ENCODE measurements at places on chromosomes 3 and 15.
A peak's percentile ranks its signal among the peaks of the same experiment; 100 is the strongest.

- no peak for DNase-seq
Observed at GRCh38 chr3:43755516-43756200, 64.9 kb downstream of the ABHD5 start.

DNA sequence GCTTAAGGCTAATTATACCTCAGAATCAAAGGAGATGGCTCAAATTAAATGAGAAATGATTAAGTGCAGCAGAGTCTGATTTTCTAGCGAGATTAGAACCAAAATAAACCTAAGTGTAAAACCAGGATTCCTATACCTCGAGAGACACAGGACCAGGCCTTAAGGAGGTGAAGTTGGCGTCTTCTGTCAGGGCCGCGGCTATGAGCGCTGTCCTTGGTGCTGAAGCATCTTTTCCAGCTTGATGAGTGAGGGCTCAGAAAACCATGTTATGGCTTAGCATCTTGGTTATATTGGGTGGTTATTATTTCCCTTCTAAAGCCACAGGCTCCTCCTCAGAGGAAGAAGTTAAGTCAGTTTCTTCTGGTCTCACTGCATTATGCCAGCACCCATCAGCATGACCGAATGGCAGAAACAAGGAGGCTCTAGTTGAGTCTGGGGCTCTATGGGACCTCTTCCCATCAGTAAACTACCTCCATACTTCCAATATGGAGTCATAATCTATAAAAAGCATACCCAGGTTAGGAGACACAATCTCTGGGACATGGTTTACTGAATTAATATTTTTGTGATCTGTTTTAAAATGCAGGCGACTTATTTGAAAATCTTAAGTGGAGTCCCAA is 120.1 kb upstream of the NMNAT3 start:
- DNase-seq: peak; percentile 32

DNA sequence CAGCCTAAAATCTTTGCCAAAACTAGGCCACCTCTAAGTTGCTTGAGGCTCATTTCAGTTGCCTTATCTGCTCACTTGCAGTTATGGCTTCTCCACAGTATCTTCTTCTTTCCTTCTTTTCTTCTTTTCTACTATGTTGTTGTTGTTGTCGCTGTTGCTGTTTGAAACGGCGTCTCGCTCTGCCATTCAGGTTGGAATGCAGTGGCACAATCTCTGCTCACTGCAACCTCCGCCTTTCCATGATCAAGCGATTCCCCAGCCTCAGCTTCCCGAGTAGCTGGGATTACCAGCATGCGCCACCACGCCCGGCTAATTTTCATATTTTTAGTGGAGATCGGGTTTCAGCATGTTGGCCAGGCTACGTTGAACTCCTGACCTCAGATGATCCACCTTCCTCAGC is 210.8 kb upstream of the NR2F2 start:
- no peak for DNase-seq

GRCh38 chr3:120198305-120198878 is 86.6 kb downstream of the GPR156 start:
- no peak for DNase-seq

GRCh38 chr3:25151281-25151902 is 276.7 kb upstream of the RARB start:
- no peak for DNase-seq

GRCh38 chr3:155978324-155978723 is 107.9 kb downstream of the GMPS start:
- DNase-seq: no peak

DNA sequence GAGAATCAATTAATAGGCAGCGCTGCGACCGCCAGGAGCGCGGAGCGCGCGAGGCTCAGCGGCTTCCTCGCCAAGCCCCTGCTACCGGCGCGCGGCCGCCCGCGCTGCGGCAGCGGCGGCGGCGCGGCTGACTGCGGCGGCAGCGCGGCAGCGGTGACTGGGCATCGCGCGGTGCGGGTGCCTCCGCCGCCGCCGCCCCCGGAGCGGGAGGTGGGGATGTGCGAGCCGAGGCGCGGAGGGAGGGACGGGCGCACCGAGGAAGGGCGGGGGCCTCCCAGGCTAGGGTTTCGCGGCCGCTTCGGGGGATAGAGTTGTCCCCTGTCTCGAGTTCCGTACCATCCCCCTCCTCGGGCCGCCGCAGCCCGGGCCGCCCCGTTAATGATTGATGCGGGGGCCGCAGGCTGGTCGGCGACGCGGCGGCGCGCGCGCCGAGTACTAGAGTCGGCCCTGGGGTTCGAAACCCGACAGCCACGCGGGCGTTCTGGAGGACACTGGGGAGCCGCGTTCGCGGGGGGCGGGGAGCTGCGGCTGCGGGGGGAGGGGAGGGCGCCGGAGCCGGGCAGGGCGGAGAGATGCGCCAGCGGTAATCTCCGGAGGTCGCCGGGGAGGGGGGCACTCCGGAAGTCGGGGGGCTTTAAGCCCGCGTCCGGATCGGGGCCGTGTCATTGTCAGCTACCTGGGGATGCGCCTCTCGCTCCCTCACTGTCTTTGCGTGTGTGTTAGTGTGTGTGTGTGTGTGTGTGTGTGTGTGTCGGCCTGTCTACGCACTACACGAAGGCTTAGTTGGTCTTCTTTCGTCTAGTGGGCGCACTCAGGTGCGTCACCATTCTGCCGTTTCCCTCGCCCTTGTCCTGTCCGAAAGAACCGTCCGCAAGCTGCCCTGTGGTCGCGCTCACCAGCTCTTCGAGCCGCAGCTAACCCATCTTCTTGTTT is at the start of gene PAQR9:
PAQR9 (minus strand) TSS at position 159 of the 933 bp plus-strand sequence. CDS start 338 bp downstream, outside the sequence.
- DNase-seq: peak; percentile 70

DNA sequence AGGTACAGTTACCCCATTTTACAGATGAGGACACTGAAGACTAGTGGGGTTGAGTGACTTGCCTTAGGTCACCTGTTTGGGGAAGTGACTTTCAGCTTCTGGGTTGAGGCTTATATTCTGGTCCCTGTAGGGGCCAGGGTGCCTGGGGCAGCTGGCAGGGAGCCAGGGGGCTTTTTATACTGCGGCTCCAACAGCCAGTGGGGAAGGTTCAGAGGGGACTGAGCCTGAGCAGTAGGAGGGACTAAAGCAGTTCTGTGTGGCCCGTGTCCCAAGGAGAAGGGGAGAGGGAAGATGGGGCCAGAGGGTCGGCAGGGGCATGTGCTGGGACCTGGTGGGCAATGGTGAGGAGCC is 37.7 kb downstream of the SLC6A6 start:
- no peak for DNase-seq

GRCh38 chr15:76177491-76178040 is 117.8 kb downstream of the TMEM266 start:
- DNase-seq: peak; percentile 94

DNA sequence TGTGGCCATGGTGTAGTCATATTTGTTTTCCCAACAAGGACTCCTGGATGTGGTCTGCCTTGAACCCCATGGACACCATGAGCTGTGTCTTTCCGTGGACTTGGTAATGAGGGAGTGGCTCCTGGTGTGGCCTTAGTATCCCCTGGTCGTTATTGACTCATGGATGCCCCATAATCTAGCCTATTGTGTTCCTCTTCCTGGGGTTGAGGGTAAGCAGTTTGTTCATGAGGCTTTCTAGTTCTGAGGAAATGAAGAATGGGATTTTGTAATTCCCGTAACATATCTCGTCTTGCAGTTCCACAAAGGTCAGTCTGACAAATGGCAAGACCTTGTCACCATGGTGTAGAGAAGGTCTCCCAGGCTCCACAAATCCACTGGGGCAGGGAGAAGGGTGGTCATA is 22.6 kb downstream of the RAB7A start:
- DNase-seq: no peak

DNA sequence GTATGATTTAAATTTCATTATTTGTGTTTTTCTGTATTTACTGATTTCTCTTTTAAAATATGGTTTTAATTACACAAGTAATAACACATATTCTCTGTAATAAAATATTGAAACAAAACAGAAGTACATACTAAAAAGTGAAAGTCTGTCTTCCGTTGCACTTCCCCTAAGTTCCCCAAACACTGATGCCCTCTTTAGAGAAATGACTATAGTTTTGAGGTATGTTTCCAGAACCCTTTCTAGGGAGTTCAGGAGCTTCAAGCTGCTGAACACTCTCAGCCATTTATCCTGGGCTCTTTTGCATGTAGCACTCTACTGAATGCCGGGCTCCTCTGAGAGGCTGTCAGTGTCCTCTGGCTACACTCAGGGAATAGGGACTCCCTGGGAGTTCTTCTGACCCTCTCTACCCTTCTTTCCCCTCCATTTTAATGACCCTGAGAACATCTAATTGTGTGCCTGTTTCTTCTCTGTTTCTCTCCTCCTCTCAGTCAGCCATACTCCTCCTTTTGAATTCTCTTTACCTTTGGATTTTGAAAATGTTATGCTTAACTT is 60.4 kb upstream of the KCNAB1 start:
- no peak for DNase-seq

GRCh38 chr15:98484914-98485313 is 163.4 kb upstream of the IGF1R start:
- no peak for DNase-seq

DNA sequence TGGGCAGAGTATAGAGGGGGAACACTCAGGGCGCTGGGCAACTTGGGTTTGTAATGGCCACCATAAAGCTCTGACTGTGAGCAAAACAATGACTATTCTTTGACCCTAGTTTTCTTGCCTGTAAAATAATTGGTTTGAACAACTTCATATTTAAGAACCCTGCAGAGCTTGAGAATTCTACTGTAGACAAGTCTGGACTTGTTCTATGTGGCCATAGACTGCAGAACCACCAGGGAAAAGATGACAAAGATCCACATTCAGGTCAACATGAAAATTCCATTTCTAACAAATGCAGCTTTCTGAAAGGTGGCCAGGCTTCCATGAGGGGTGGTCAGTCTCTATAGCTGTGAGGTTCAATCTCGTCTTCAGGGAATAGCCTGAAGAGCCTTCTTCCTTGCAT is 239.4 kb upstream of the LRRN1 start:
- DNase-seq: no peak

Measured in AG20443 (cell line).